Heart left ventricle (tissue), 16 donors: ENCODE measurements at places on chromosomes 3 and 15.

- DNase-seq, result no peak
These were observed 50.6 kb downstream of the HACD2 start for GRCh38 chr3:123534264-123534663.

DNA sequence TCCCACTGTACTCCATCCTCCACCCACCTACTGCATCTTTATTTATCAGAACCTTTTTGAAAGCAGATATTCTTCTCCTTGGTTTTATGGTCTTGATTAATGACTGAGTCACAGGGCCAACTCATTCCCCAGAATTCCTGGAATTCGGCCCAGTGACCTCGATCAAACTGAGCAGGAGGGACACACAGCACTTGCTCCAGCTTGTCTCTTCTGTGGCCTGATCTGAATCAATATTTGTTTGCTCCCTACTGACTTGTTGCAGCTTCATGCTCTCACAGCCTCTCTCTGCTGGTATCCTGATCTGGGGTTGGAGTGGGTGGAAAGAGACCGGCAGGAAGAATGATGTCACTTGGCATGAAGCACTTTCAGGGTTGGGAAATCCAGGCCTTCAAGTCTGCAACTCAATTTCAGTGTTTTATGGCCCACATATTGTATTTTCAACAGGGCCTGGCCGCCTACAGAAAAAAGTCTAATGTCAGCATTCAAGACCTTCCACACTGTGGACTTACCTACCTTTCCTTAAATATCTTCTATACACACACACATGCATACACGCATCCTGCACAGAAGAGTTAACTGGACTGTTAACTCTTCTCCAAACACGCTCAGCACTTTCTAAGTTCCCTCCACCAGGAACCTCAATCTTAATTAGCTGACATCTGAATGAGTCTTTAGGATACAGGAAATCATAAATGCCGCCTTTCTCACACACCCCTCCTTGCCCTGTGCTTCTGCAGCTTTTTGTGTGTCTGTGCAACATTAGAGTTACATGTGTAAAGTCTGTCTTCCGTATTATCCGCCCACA, 4.6 kb downstream of the ANXA2 start:
- no peak for DNase-seq

DNA sequence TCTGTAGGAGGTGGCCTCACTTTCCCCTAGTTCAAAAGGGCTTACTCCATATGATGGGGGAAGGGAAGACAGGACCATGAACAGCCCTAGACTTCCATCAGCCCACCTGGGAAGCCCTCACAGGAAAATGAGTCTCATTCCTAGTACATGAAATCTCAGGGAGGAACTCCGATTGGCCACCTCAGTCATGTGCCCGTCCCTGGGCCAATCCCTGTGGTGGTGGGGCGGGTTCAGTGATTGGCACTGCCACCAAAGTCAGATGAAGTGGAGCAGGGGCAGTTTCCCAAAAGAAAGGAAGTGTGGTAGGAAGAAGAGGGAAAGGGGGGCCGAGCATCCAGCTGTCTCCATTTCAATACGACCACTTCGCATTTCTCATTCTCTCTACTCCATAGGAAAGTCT, 25.9 kb upstream of the GP9 start:
- DNase-seq, result no peak

DNA sequence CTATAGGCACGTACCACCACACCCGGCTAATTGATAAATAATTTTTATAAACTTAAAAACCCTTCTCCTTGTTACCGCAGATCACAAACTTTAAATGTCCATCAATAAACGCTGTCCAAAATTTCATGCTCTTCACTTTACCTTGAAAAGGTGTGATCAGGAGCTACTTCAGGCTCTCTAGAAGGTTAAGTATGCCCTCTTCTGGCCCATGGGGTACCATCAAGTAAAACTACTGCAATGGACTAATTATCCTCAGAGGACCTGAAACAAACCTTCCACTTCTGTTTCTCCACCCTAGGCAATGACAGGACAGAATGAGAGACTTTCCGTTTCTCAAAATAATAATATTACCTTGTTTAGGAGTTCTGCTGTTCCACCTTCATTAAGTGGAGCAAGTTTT, 9.2 kb downstream of the LZTFL1 start:
- DNase-seq, result no peak

- no peak for DNase-seq
These were observed 15.6 kb upstream of the CERS3 start for GRCh38 chr15:100544338-100544841.
